ENCODE measurements at places on chromosomes 4 and X.
A peak's percentile ranks its signal among the peaks of the same experiment; 100 is the strongest.

GRCh38 chr4:106971636-106972035, 64.5 kb downstream of the DKK2 start:
- DNase-seq = no peak

- peak; percentile 76 for DNase-seq
These were observed 10.1 kb downstream of the DLG3 start for GRCh38 chrX:70454441-70455365.

DNA sequence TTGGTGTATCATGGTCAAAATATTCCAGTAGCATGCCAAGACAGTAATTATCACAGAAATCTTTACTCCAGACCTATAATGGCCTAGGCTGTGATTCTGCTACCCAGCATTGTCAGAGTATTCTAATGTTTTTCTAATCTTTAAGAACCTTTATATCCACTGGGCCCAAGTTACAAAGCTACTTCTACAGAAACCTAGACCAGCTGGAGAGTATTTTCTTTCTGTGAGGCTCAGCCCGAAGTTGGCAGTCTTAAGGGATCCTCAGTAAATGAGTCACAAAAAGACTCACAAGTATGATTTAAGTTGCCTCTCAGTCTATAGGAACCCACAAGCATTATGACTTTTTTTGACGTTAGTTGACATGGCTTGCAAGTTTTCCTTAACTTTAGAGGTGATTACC, 638.5 kb upstream of the FAM241A start:
- no peak for DNase-seq

DNA sequence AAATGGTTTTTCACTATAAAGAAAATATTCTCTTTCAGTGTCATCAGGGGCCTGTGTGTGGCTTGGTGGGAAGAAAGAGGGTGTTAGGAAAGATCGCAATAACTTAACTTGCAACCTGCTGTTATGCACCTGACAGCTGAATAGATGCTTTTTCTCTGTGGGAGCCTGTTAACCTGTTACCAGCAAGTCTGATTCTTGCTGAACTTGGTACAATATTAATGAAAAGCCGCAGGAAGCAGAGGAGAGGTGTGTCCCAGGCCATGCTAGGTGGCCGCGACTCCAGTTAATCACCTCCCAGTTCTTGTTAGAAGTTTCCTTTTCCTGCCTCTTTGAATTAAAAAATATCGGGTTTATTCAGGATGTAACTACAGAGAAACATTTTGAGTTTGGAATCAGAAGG, 494.8 kb upstream of the AGA start:
- DNase-seq = no peak

DNA sequence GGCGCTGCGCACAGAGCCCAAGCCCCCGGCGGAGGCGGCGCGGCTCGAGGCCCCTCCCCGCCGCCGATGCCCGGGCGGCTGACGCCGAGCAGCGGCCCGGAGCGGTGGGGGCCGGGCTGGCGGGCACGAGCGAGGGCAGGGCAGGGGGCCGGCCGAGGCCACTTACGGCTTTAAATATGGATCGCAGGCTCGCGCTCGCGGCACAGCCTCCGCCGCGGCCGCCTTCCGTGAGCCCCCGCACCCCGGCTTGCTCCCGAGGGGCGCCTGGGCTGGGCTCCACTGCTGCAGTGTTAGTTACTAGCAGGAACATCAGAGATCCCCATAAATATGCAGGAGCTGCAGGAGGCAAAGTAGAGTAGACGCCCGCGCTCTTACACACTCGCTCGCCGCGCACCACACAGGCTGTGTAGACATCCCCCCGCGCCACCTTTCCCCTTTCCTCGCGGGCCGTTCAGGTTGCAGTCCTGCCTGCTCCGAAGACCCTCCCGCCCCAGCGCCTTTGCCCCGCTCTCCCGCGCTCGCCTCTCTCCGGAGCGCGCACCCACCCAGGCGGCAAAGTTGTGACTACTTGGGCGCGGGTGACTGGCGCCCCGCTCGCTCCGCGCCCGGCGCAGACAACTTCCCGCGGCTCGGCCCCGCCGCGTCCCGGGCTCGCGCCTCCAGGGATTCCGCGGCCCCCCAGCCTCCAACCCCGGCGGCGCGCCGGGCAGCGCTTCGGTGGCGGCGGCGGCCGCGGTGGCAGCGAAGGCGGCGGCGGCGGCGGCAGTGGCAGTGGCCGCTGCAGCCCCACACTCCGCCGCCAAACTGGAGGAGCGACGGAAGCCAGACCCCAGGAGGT, 152.0 kb upstream of the SLC4A4 start:
- peak; percentile 60 for DNase-seq

GRCh38 chr4:158523990-158524535, 2.4 kb downstream of the RXFP1 start:
- DNase-seq = no peak

Measured in G401 (cell line).